ENCODE measurements at places on chromosomes 7 and 10. TPM values are rescaled to one million over a fixed set of nuclear protein-coding genes. Genes with fewer than 3 reads are reported as not detected.

- DNase-seq: no peak
Measured at GRCh38 chr10:86077871-86078638, 288.5 kb downstream of the GRID1 start.

DNA sequence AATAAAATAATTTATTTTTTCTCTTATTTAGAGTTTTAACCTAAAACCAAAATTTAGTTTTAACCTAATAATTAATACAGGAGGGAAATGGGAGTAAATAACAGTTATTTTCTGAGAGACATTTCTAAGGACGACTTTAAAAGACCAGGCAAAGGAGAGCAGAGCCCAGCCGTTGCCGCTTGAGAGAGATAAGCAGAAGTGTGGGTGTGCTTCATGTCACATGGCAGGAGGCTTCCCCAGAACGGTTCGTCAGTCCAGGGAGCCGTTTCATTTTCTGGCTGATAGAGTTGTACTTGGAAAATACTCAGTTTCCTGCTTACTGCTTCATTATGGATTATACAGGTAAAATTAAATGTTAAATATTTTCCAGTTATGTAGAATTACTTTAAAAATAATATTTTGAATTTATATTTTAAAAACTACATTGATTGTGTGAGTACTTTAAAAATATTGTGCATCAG, 61.4 kb downstream of the ST7 start:
- DNase-seq: peak; percentile 17

- DNase-seq: no peak
Measured at GRCh38 chr7:78173666-78174065, 375.1 kb downstream of the PHTF2 start.

DNA sequence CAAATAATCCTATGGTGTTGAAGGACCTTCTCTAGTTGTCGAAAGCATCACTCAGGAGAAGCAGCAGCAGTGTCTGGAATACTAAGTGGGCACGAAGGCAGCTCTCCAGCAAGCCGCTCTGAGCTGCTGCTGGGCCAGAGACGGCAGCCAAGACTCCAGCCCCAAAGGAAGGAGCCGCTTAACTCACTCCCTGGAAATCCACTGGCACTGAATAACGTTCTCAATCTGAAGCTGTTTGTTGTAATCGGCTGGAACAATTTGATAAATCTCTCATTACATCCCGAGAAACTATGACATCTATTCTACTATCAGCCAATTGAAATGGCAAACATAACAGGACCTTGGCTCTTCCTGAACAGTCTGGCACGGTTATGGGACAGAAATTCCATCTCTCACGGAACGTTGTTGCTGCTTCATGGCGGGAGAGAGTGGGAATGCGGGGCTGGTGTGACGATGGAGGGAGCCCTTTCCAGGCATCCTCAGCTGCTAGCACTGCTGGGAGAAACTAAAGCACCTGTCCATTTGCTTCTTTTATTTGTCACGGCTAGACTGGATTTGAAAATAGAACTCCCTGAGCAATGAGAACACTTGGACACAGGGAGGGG, 331.5 kb upstream of the RNF32 start:
- no peak for DNase-seq

DNA sequence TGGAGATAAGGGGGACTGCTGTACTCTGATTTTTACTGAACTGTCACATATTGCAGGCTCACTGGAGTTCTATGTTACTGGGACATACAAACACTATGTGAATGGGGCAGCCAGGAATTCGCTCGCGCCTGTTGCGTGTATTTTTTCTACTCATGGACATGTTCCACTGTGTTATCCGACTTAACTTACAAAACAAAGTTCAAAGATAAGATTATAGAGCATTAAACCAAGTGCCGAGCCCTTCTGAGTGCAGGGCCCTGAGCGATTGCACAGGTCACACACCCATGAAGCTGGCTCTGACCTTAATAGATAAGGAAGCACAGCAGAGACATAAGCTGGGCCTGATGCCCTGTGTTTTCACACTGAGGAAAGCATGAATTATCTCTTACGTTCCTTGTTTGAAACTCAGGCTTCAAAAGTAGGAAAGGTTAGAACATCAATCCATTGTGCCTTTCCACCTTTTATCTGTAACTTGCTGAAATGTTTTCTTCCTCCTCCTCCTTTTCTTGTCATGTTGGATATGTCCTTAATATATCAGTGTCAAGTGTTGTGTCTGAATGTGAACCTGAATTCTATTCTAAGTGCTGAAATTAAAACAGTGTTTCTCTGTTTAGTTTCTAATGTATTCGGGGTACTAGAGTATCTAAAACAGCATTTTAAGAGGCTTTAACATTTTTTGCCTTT, 273.8 kb downstream of the AUTS2 start:
- DNase-seq: no peak

DNA sequence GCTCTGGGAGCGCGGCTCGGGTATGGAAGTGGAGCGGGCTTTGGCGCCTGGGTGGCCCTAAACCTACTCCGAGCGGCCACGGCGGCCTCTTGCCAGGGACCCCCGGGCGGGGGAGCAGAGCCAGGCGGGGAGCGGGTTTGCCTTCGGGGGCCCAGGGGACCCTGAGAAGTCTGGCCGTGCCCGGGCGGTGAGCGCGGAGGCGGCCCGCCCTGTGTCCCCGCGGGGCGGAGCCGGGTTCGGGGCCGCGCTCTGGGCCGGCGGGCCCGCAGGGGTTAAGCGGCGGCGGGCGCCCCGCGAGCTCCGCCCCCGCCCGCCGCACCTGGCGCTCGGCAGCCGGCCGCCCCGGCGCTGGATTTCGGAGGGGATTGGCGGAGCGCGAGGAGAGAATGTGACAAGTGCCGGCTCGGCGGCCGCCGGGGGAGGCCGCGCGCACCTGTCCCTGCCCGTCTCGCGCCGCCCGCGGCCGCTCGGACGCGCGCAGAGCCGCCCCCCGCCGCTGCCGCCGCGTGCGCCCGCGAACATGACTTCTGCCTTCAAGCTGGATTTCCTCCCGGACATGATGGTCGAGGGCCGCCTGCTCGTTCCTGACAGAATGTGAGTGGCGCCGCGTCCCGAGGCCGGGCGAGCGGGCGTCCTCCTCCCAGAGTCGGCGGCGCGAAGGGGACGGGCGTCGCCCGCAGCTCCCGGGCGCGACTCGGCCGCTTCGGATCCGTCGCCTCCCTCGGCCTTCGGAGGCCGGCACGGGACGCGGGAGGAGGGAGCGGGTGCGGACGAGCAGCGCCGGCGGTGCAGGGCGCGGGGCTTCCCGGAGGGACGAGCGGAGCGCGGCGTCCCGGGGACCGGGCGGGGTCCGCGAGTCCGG, at the start of gene CELF2:
Gene CELF2, plus strand, starts transcription at position 303 of the 862 bp plus-strand sequence. Its CDS starts 218 bp downstream, at position 521.
- peak; percentile 75 for DNase-seq

- DNase-seq: no peak
Measured at GRCh38 chr7:318878-319661, 29.1 kb downstream of the FOXL3 start.

DNA sequence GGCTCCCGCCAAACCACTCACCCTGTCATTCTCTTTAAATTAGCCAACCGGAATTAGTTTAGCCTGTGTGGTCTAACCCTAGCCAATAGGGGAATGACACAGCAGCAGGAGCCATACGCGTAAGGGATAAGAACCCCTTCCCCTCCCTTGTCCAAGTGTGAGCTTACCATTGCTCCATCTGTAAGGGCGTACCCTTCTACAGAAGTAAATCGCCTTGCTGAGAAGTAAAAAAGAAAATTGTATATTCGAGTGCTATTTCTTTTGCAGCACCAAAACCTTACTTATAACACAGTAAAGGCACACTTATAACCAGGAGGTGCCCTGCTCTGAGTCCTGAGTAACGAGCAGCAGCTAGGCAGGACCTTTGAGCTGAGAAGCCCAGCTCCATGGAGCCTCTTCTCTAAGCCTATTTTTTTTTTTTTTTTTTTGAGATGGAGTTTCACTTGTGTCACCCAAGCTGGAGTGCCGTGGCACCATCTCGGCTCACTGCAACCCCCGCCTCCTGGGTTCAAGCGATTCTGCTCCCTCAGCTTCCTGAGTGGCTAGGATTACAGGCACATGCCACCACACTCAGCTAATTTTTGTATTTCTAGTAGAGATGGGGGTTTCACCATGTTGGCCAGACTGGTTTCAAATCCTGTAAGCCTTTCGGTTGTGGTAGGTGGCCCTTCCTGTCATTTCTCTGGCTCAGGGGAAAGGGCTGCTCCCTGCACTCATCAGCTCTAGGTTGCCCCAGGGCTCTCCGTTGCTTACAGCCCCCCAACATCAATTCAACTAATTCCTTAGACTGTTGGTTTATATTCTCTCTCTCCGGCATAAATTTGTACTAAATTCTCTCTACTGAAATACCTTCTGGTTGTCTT, 73.3 kb downstream of the NSUN6 start:
- DNase-seq: no peak

DNA sequence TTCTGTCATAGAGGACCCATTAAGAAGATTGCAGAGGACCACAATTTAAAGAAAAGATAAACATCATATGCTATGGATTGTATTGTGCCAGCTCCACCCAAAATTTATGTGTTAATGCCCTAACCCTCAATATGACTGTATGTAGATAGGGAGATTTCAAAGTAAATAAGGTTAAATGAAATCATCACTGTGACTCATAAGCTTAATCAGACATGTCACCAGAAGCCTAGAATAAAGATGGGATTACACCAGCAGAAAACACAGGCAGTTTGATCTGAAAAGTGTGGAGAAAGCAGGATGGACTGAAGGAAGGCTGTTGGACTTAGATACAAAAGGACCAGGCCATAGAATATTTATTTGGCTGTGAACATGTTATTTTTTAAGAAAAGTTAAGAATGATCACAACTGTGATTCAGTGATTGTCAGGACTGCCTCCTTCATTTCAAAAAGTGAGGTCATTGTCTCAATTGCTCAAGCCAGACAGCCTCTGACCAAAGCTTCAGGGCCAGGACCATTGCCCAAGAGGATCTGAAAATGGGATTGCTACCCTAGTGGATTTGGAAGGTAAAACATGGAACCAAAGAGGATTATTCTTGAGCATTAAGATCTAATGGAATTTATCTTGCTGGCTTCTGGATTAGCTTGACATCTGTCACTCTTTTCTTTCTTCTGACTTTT, 270.8 kb upstream of the POM121L12 start:
- no peak for DNase-seq

- DNase-seq: peak; percentile 36
Measured at GRCh38 chr10:660970-661596, 28.4 kb downstream of the DIP2C start.

GRCh38 chr10:62658516-62658915, 146.0 kb upstream of the ADO start:
- no peak for DNase-seq

- DNase-seq: no peak
Measured at GRCh38 chr7:149772956-149773434, 393 bp downstream of the ZNF467 start.

DNA sequence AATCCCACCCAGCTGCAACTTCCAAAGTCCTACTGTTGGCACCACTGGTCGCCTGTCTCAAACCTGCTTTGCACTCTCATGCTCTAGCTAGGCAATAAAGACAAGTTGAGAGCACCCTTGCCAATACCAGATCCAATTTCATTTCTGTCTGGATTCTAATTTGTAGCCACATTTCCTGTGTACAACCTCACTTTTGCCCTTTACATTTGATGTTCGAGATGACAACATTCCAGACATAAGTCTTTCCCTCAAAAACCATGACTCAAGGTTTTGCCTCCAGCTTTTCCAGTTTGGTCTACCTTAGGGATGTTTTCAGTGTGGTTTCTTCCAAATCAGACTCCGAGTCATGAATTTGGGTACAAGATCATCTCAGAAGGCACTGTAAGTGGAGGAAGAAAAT, 309.0 kb downstream of the GPAM start:
- no peak for DNase-seq

GRCh38 chr7:41956705-41957104, 253.8 kb upstream of the INHBA start:
- no peak for DNase-seq

GRCh38 chr7:98727146-98727709, 110.1 kb downstream of the NPTX2 start:
- DNase-seq: no peak

- DNase-seq: no peak
Measured at GRCh38 chr7:43656997-43657396, 72.3 kb downstream of the COA1 start.

DNA sequence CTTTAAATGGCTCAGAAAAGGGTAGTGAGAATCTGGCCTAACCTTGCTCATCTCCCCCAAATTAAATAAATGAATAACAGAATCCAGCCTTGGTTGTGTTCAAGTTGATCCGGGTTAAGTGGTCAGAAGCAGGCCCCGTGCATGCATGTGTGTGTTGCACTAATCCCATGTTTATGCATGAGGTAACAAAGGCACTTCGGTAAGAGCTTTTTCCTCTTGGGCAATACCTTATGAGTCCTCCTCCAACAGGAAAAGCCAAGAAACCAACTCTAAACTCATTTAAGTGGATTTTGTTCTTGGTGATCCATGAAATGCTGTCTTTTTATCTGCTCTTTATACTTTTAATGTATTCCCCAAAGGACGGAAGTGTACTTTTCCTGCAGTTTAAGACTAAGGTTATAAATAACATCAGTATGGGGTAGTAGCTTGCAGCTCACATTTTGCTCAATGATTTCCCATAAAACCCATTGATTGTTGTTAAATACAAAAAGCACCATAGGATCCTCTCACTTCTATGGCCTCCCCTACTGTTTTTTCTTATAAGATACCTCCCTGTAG, 104.9 kb upstream of the YAE1 start:
- no peak for DNase-seq

- DNase-seq: no peak
Measured at GRCh38 chr10:132959559-132959961, 17.2 kb upstream of the CFAP46 start.

- no peak for DNase-seq
Measured at GRCh38 chr7:24982917-24983316, 2.9 kb upstream of the OSBPL3 start.

GRCh38 chr10:49751216-49751615, 10.9 kb downstream of the OGDHL start:
- no peak for DNase-seq

NODAL gene
- polyA plus RNA-seq: 0.08 TPM

FRMD4A gene
- 2.9 TPM for polyA plus RNA-seq

PKD2L1 gene
- polyA plus RNA-seq: not detected

HOXA4 gene
- 20.8 TPM for polyA plus RNA-seq

TFR2 gene
- polyA plus RNA-seq: 0.36 TPM

PTF1A gene
- polyA plus RNA-seq: not detected

CCDC186 gene
- 1.9 TPM for polyA plus RNA-seq

CYP3A4 gene
- 0.10 TPM for polyA plus RNA-seq

MRLN gene
- 297 TPM for polyA plus RNA-seq

LIPN gene
- polyA plus RNA-seq: not detected

TMEM178B gene
- polyA plus RNA-seq: 0.58 TPM

CDK13 gene
- polyA plus RNA-seq: 17.1 TPM

CC2D2B gene
- 0.07 TPM for polyA plus RNA-seq

SPDYE2 gene
- polyA plus RNA-seq: 0.05 TPM

ARHGAP22 gene
- polyA plus RNA-seq: 2.4 TPM

GGCT gene
- 31.8 TPM for polyA plus RNA-seq

ZNF117 gene
- 3.2 TPM for polyA plus RNA-seq

TMEM130 gene
- polyA plus RNA-seq: not detected

GRM3 gene
- polyA plus RNA-seq: not detected

FAM13C gene
- polyA plus RNA-seq: 31.7 TPM

Measured in psoas muscle (tissue), 8 donors.